ENCODE measurements at places on chromosomes 5 and 9. TPM values are rescaled to one million over a fixed set of nuclear protein-coding genes. Genes with fewer than 3 reads are reported as not detected.

DNA sequence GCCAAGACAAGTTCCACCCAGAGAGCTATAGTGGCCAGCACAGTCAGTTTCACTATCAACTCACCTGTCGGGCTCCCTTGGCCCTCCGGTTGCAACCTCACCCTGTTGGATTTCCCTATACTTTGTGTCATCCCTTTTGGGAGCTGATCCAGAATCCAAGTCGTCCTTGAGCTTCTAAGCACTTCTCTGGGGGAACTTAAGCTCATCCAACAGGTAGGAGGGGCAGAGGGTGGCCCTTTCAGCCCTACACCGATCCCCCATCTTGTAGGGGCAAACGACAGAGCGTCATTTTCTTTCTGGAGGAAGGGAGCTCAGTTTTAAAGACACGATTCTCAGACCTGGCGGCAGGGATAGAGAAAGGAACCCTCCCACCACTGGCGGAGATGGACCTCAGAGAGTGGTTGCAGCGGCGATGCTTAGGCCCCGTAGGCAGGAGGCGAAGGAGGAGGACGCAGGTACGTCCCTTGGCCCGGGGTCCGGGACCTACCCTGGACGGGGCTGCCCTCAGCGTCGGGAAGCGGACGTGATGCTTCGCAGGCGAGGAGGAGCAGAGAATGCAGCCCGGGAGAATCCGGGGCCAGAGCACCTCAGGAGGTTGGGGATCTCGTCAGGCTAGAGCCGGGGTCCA lies 519 bp downstream of the ZER1 start:
- no peak for DNase-seq

DNA sequence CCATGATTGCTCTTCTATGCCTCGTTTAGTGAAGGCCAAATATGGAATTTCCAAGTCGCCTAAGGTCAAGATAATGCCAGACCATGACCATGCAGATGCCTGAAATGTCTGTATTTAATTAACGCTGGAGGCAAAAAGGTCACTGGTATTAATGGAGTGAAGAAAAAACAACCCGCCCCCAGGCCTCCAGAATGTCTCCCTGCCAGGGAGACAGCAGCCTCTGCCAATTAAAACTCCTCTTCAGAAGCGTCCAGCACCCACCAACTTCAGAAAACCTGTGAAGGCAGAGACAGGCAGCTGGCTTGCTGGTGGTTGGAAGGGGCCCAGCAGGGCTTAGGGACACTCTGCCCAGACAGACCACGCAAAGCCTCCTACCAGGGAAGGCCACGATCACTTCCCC lies 94.4 kb downstream of the VAV2 start:
- DNase-seq: no peak

DNA sequence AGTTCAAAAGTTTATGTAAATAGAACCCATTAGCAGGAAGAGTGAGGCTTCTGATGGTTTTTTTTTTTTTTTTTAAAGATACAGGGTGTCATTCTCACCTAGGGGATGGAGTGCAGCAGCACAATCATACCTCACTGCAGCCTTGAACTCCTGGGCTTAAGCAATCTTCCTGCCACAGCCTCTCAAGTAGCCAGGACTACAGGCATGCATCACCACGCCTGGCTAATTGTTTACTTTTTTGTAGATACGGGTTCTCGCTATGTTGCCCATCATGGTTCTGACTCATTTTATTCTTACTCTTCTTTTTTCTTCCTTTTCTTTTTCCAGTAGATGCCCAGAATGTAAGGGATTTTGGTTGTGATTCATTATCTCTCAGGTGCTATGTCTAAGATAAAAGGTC lies 201.1 kb downstream of the NNT start:
- no peak for DNase-seq

The EGFLAM gene
- total RNA-seq: 48.2 TPM

The MEIKIN gene
- total RNA-seq: not detected

- DNase-seq: peak; percentile 54
These were observed 36.3 kb upstream of the GFPT2 start for GRCh38 chr5:180389252-180390101.

- no peak for DNase-seq
These were observed 306.2 kb downstream of the SEMA5A start for GRCh38 chr5:9239626-9240025.

- DNase-seq: no peak
These were observed 40.4 kb downstream of the ABLIM3 start for GRCh38 chr5:149181732-149182131.

DNA sequence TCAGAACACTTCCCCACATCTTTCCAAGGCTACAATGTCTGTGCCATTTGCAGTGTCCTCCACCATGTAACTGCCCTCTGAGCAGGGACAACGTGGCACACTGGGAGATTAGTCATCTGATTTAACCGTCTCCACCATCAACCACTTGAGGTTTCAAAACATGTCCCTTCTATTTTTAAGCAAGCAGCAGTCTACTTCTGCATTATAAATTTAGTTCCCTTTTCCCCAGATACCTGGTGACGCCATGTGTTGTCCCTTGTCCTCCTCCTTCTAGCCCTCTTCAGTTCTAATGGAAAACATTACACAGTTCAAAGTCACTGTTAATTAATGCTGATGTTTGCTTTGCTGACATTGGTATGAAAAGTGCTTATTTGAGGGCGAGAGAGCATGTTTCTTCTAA lies 52.8 kb downstream of the ATP10B start:
- no peak for DNase-seq

The ERCC6L2 gene
- 63.7 TPM for total RNA-seq

The TNFSF8 gene
- 3.1 TPM for total RNA-seq

DNA sequence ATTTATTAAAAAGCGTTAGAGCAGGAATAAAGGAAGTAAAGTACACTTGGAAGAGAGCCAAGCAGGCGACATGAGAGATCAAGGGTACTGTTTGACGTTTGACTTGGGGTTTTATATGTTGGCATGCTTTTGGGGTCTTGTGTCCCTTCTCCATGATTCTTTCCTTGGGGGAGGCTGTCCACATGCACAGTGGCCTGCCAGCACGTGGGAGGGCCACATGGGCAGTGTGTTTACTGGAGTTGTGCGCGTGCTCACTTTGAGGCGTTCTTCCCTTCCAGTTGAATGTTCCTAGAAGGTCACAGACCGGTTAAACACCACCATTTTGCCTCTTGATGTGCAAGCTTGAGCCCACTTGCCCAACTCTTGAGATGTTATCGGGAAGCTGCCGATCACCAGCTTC lies 49.5 kb upstream of the ICE1 start:
- DNase-seq: no peak

The TXNDC8 gene
- not detected for total RNA-seq

The LCN15 gene
- total RNA-seq: not detected

The HRH2 gene
- 4.3 TPM for total RNA-seq

- DNase-seq: no peak
These were observed 854.1 kb downstream of the MAT2B start for GRCh38 chr5:164359260-164360255.

The CCDC171 gene
- 27.1 TPM for total RNA-seq

DNA sequence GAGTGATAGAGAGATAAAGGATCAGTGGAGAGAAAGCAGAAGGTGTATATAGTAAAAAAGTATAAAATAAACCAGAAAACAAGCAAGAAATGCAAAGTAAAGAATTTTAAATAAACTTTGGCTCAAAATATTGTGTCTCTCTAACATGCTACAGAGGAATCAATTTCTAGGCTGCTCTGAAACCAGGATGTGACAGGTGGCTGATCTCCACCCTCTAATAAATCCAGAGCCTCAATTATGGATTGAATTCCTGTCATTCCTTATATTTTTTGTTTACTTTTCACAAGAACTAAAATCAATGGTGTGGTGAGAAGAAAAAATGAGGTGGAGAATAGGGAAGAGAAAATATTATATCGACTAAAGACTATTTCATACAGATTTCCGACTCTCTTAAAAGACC lies 965.1 kb upstream of the SEMA6A start:
- no peak for DNase-seq

DNA sequence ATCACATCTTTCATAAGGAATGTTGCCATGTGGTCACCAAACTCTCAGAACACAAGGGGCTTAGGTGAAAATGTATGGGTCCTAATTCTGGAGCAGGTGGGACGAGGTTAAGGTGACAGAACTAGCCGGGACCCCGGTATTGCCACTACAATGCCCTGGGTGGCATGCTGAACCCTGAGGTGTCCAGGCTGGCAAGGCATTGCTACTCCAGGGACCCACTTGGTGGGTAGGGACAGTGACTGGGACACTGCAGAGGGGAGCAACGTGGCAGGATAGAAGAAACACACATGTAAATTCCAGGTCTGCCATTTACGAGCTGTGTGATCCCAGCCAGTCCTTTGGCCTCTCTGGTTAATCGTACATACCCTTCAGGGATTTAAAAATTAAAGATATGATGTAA lies 206.9 kb upstream of the MVB12B start:
- DNase-seq: peak; percentile 3

The NRG2 gene
- total RNA-seq: 1.7 TPM

The HTR1A gene
- total RNA-seq: not detected

The SGCD gene
- total RNA-seq: 32.9 TPM

DNA sequence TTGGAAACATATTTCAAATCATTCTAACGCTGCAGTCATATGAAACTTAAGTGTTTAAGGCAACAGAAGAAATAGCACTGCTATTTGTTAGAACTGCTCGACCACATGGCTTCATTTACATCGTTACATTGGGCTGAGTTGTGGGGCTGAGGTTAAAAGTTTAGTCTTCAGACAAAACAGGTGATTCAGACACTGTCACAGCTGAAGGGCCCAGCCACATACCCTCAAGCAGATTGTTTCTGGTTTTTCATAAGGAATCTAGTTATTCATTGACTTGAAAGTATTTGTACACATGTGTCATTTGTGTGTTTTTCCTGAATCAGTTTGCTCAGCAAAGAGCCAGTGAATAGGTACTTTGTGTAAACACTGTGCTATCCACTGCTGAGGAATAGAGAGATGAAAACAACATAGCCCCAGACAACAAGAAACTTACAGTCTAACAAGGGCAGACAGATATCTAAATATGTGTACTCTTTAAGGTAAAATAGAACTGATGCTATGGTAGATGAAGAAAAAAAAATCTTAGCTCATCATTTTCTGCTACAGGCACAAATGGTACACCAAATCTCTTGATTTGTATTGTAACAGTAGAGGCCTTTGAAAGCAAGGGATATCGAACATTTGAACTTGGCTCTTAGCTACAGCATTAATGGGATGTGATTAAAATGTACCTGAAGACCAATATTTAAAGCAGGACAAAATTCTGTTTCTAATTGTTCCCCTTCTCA lies 357.6 kb upstream of the RPS23 start:
- DNase-seq: no peak

The PCDHGB1 gene
- total RNA-seq: 7.8 TPM

Data from sciatic nerve (tissue), 2 donors.